ENCODE measurements at places on chromosomes 16 and 17. TPM values are rescaled to one million over a fixed set of nuclear protein-coding genes. Genes with fewer than 3 reads are reported as not detected.

DNA sequence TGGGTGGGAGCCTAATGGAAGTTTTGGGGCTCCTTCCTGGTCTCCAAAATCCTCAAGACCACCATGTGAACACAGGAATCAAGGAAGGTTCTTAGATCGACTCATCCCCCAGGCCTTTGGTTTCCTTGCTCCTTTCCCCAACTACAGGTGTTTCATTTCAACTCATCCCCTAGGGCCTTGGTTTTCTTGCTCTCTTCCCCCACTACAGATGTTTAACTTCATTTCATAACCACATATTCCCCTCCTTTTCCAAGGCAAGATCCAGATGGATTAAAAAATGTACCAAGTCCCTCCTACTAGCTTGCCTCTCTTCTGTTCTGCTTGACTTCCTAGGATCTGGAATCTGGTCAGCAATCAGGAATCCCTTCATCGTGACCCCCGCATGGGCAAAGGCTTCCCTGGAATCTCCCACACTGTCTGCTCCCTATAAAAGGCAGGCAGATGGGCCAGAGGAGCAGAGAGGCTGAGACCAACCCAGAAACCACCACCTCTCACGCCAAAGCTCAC lies at the start of gene CCL11:
Gene CCL11, plus strand, starts transcription at position 457 of the 507 bp plus-strand sequence. CDS start 67 bp downstream, outside the sequence.
- no peak within 1 kb of the TSS for H3K27ac ChIP-seq
- H3K4me3 ChIP-seq: no peak within 1 kb of the TSS
- no peaks in the 10 kb centered on the region for H3K36me3 ChIP-seq
- H3K27me3 ChIP-seq: no peaks in the 10 kb centered on the region
- H3K4me1 ChIP-seq: no peaks in the 10 kb centered on the region

GRCh38 chr17:14304222-14304772 lies 3.4 kb downstream of the HS3ST3B1 start:
- no peak overlapping the region for H3K27ac ChIP-seq
- H3K27me3 ChIP-seq: peaks cover 97% of the 10 kb centered on the region
- no peaks in the 10 kb centered on the region for H3K36me3 ChIP-seq
- no peaks in the 10 kb centered on the region for H3K4me1 ChIP-seq
- no peak for DNase-seq
- no peak overlapping the region for H3K4me3 ChIP-seq

GRCh38 chr16:53816211-53816836 lies 112.4 kb downstream of the FTO start:
- H3K27ac ChIP-seq: no peak overlapping the region
- no peak for DNase-seq
- no peak overlapping the region for H3K4me3 ChIP-seq

DNA sequence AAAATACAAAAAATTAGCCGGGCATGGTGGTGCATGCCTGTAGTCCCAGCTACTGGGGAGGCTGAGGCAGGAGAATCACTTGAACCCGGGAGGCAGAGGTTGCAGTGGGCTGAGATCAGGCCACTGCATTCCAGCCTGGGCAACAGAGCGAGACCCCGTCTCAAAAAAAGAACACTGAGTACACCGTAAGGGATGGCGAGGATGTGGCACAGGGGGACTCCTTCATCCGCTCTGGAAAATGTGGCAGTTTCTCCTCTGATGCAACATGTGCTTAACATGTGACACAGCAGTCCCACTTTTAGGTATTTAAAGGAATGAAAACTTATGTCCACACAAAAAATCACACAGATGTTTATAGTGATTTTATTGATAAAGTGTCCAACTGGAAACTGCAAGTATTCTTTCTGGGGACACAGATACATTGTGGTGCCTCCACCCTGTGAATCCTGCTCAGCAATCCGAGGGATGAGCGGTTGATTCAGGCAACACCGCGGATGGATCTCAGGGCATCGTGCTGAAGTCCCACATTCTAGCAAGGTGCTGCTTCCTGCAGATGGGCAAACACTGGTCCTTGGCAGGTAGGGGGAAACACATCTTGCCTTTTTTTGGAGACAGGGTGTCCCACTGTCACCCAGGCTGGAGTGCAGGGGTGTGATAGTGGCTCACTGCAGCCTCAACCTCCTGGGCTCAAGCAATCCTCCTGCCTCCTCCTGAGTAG lies 3.5 kb upstream of the C16orf95 start:
- peaks cover 7% of the 10 kb centered on the region for H3K4me1 ChIP-seq
- H3K36me3 ChIP-seq: peaks cover 14% of the 10 kb centered on the region
- H3K27me3 ChIP-seq: no peaks in the 10 kb centered on the region
- DNase-seq: no peak

DNA sequence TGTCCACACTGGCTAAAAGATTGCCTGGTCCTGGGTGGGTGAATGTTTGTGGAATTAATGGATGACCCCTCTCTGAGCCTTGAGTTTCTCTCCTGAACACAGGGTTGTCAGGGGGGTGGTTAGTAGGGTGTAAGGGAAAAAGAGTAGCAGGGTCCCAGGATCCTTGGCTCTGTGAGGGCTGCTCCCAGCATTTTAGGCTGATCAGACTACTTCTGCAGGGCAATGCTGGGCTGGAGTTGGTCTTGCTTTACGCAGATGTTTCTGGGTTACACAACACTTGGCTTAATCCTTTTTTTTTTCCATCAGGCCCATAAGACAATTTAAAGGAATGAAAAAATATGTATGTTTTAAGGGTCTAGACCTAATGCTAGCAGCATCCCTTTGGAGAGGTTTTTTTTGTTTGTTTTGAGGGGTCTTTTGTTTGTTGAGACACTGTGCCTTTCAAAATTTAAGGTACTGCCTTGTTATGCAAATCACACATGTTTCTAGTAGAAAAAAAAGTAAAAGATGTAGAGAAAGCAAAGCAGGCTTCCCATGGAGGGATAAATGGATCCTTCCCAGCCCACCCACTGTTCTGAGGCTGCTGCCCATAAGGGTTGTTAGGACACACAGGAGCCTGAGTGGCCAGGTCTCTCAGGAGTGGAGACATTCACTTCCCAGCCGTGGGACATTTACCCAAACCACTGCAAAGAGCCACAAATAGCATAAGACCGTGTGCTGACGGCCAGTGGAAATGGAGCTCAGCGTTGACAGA lies 225.6 kb upstream of the HSBP1 start:
- no peak overlapping the region for H3K4me3 ChIP-seq
- no peaks in the 10 kb centered on the region for H3K36me3 ChIP-seq
- no peak for DNase-seq
- no peaks in the 10 kb centered on the region for H3K4me1 ChIP-seq
- H3K27me3 ChIP-seq: no peaks in the 10 kb centered on the region

DNA sequence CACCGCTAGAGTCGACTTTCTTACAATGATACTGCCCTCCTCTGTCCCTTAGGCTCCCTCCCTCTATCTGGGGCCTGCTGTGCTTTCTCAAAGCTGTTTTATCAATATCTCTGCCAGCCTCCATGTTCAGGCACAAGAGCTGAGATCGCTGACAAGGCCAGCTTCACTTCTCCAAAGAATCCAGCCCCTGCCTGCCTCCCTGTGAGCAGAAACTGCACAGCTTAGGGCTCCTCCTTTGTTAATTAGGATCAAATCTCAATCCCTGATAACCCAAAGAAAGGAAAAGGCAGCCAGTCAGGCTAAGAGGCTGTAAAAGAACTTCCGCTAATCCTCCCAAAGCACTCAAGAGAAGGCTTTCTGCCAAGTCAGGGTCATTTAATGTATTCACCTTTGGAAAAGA lies 616.0 kb upstream of the CDH11 start:
- no peak overlapping the region for H3K27ac ChIP-seq
- H3K36me3 ChIP-seq: no peaks in the 10 kb centered on the region
- no peak for DNase-seq
- H3K4me3 ChIP-seq: no peak overlapping the region
- H3K27me3 ChIP-seq: no peaks in the 10 kb centered on the region

DNA sequence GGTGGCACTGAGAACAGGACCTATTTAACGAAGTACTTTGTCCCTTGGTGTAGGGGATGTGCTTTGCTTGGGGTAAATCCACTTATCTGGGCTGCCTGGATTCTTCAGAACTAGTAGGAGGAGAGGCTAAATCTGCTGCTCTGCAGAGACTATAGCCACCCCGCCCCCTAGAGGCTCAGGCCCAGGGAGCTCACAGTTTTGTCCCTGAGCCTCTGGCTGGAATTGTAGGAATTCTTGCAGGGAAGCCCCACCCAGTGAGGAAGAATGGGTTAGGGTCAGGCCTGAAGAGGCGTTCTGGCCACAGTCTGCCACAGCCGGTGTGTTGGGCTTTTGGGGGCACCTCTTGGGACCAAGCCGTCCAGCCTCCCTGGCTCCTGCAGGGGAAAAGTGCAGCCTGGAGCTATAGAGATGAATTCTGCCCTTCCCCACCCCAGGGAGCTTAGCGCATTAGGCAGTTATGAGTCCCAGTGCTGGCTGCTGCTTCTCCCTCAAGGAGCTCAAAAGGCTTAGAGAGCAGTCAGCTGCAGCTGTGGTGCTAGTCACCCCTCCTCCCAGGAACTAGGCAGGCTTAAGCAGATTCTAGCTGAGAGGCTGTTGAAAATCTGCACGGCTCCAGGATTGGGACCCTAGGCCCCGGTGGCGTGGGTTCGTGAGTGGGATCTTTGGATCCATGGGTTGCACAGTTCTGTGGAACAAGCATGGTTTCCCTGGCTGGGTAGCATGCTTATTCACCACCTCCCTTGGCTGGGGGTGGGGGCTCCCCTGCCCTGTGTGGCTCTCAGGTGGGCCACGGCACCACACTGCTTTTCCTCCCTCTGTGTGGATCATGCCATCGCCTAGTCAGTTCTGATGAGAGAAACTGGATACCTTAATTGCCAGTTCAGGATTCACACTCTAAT lies 237.4 kb upstream of the TOM1L1 start:
- H3K4me3 ChIP-seq: no peak overlapping the region
- no peaks in the 10 kb centered on the region for H3K27me3 ChIP-seq
- H3K4me1 ChIP-seq: no peaks in the 10 kb centered on the region
- no peak overlapping the region for H3K27ac ChIP-seq

DNA sequence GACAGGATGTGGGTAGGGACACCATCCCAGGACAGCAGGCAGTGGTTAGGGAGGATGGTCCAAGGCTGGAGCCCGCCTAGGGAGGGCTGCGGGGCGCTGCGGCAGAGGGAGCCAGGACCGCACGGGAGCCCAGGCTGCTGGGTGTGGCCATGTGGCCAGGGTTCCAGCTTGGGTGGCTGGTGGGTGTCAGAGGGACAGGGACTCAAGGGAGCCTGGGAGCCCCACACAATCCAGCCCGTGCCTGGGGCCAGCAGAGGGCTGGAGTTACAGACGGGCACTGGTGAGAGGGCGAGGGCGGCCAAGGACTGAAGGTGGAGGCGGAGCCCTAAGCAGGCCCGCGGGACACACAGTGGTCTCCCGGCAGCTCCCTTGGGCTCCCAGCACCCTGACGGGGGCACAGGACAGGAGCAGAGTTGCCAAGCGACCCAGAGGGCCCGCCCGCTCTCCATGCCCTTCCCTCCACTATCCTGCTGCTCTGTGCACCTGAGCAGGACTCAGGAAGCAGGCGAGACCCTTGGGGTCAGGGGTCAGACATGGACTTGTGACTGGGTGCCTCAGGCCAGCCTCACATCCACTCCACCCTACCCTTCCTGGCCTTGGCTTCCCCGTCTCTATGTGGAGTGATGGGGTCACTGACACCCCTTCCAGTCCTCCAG lies 7.1 kb downstream of the MRPL28 start:
- peaks cover 3% of the 10 kb centered on the region for H3K4me1 ChIP-seq
- peaks cover 4% of the 10 kb centered on the region for H3K36me3 ChIP-seq
- H3K27ac ChIP-seq: no peak overlapping the region
- DNase-seq: no peak

ZACN gene
- total RNA-seq: not detected

TMEM100 gene
- 29.1 TPM for total RNA-seq

RNU2-1 gene
- total RNA-seq: not detected

HAP1 gene
- not detected for total RNA-seq

Data from tibial nerve (tissue), 4 donors.